Activated naive CD4-positive, alpha-beta T cell treated with anti-CD3 and anti-CD28 coated beads for 36 hours (primary cell): ENCODE measurements at places on chromosomes 11 and 22.

- DNase-seq = no peak
Observed at GRCh38 chr11:33775832-33776470, 1.6 kb upstream of the FBXO3 start.

GRCh38 chr11:69536406-69536805 is 54.9 kb downstream of the LINC01488 start:
- DNase-seq = no peak

DNA sequence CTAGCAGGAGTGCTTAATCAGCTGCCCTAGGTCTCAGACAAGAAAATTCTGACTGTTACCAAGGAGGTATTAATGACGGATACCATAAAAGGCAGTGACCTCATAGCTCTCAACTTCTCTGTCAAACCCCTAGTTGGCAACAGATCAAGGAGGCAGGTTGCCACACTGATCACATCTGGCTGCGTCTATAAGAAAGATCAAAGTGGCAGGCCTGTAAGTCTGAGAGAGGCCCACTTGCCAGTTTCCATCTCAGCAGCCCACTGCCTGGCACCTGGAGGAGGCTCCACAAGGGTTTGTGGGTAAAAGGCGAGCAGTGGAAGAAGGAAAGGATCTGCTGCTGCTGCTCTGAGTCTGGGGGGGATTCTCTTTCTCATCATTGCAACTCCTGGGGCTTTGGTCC is 239.6 kb upstream of the MPPED2 start:
- DNase-seq = no peak

GRCh38 chr11:97974798-97975498 is 1045.8 kb upstream of the CNTN5 start:
- DNase-seq = no peak

GRCh38 chr11:26677566-26677965 is 44.3 kb downstream of the SLC5A12 start:
- DNase-seq = no peak

DNA sequence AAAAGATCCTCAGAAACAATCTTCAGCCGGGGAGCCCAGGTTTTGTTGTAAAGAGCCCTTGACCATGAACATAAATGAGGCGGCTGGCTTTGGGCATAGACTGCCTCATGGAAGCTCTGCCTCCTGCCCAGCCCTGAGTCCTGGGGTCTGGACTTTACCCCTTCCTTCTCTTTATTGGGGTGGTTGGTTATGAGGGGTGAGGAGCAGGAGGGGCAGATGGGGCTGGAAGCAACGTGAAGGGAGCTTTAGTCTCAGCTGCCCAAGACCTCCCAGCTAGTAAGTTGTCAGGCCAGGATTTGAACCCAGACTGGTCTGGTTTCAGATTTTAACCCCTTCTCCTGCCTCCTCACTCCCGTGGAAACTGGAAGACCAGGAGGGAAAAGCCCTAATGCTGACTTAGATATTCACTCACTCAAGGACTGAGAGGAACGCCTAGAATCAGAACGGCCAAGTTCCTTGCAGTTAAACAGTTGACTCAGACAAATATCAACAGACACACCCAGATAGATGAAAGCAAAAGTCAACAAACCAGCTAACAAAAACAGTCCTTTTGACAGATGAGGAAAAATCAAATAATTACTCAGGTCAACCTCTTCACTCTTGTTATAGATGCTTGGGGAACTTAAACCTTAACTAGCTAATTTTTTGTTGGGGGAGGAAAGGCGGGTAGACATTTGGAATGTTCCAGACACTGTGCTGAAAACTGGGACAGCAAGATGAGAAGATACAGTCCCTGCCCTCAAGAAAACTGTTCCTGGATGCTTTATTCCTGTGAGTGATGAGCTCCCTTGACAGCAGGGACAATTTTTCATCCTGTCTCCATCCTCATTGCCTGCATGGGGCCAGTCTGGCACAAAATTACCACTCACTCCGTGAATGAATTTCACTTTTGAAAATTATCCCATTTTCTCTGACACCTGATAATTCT is 20.8 kb upstream of the ARRB1 start:
- DNase-seq = no peak

DNA sequence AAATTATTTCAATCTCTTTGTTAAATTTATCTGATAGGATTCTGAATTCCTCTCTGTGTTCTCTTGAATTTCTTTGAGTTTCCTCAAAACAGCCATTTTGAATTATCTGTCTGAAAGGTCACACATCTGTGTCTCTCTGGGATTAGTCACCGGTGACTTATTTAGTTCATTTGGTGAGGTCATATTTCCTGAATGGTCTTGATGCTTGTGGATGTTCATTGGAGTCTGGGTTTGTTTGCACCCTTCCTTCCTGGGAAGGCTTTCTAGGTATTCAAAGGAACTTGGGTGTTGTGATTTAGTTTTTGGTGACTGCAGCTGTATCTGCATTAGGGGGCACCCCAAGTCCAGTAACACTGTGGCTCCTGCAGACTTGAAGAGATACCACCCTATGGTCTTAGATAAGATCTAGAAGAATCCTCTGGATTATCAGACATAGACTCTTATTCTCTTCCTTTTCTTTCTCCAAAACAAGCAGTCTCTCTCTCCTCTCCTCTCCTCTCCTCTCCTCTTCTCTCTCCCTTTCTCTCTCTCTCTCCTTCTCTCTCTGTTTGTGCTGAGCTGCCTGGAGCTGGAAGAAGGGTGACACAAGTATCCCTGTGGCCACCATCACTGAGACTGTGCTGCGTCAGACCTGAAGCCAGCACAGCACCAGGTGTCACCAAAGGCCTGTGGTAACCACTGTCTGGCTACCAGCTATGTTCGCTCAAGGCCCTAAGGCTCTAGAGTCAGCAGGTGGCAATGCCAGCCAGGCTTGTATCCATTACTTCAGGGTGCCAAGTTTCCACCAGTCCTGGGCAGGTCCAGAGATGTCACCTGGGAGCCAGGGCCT is 3.3 kb upstream of the HEPN1 start:
- no peak for DNase-seq

- DNase-seq = no peak
Observed at GRCh38 chr22:28019360-28019759, 100.3 kb upstream of the PITPNB start.

- no peak for DNase-seq
Observed at GRCh38 chr22:17875156-17875555, 100.9 kb upstream of the BID start.

- DNase-seq = no peak
Observed at GRCh38 chr11:67463680-67464410, 5.2 kb downstream of the TMEM134 start.

- DNase-seq = no peak
Observed at GRCh38 chr11:36316049-36316448, 20.0 kb downstream of the PRR5L start.

GRCh38 chr22:40050258-40050657 is 55.5 kb downstream of the FAM83F start:
- no peak for DNase-seq

GRCh38 chr11:44955015-44955738 is 4.5 kb upstream of the TP53I11 start:
- no peak for DNase-seq

DNA sequence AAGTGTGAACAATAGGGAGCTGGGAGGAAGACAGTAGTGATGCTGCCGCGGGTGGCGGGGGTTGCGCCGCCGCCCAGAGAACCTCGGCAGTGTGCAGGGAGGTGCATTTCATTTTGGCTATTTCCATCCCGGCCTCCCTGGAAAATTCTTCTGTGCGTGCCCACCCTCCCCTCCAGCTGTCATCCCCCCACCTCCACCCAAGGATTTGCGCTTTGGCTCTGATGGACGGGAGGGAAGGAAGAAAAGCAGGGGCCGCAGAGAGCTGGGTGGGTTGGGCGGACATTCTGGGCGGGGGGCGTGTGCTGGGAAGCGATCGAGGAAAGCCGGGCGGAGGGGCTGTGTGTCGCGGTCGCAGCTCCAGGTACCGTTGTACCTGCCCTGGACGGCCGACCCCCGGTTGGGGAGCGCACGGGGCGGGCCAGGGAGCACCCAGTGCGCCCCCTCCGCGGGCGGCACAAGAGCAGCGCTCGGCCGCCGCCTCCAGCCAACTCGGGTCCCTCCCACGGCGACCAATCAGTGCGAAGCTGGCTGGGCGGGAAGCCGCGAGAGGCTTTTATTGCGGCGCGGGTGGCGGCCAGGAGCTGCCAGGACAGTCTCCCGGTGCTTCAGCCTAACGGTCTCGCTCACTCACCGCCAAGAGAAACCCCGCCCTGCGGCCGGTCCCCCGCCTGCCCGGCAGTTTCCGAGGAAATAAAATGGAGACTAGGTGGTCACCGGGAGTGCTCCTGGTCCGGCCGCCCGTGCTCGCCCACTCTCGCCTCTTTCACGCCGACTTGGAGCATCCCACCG is 1.6 kb downstream of the NCAM1 start:
- no peak for DNase-seq

DNA sequence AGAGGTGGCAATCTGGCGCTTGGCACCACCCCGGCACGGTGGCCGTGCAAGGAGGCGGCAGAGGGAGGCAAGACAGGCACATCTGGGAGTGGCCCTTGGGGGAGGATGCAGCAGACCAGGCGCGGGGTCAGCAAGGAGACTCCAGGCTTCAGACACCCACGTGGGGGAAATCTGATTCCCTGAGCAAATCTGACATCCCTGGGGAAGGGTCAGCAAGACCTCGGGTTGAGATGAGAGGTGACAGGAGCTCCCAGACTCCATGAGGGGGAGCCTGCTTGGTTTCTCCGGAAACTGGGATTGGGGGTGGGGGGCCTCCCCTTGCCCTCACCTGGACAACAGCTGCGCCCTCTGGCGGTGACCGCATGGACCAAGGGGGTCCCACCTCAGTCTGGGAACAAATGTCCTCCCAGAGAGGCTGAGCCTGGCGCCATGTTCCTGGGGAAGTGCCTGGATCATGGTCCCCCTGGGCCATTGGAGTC is 4.0 kb upstream of the RCOR2 start:
- DNase-seq = peak; percentile 55

- DNase-seq = no peak
Observed at GRCh38 chr11:82639251-82639650, 94.4 kb downstream of the FAM181B start.

DNA sequence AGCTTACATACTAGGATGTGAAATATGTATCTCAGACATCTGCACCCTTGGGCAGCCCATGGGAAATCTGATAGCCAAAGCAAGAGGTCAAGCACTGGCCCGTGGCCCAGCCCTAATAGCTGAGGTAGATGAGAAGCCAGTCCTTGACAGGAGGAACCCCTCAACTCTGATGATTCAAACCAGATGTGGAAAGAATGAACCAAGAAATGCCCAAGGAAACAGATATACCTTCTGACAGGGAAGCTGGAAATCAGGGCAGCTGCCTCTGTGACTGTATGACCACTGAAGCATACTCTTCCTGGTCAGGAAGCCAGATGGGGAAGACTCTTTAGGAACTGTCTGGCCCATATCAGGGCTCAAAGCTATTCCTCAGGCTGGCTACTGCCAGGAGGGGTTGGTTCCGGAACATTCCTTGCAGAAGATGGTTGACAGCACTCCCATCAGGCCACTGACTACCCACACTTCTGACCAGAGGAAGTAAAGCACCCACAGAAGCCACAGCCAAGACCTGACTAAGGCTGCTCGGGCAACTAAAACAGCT is 124.2 kb downstream of the SWAP70 start:
- DNase-seq = no peak

DNA sequence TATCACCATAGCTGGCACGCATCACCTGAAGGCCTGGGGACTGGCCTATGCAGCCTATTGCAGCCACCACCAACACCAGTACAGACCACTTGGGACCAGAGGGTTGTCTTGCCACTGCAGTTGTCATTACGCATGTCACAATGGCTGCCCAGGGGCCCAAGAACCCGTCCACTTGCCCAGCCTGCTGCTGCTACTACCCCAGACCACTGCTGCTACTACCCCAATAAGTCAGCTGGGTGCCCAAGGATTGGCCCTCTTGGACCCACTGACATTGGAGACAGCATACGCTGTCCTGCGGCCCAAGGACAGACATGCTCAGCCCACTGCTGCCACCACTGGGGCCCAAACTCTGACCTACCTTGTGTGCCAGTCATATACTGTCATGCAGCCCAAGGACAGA is 102.7 kb upstream of the OR9Q1 start:
- DNase-seq = no peak

GRCh38 chr11:12581923-12582322 is 92.3 kb upstream of the TEAD1 start:
- no peak for DNase-seq

- no peak for DNase-seq
Observed at GRCh38 chr11:3122775-3123201, 42.3 kb downstream of the OSBPL5 start.

- DNase-seq = peak; percentile 36
Observed at GRCh38 chr11:124670732-124671131, 2.8 kb downstream of the SIAE start.

DNA sequence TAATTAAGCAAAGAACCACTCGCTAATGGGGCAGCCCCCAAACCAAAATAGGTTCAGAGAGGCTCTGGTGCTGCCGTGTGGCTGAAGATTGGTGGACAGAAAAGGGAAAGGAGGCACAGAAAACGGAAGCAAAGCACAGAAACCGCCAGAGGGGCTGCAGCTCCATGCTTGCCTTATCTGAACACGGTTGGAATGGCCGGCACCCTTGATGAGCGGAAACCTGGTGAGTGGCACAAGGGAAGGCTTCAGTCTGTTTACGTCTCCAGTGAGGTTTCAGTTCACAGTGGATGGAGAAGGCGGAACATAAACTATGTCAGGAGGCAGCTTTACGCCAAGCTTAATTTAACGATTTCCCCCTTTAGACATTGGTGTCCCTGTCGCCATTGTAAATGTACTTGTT is 5.2 kb upstream of the PRR33 start:
- no peak for DNase-seq

DNA sequence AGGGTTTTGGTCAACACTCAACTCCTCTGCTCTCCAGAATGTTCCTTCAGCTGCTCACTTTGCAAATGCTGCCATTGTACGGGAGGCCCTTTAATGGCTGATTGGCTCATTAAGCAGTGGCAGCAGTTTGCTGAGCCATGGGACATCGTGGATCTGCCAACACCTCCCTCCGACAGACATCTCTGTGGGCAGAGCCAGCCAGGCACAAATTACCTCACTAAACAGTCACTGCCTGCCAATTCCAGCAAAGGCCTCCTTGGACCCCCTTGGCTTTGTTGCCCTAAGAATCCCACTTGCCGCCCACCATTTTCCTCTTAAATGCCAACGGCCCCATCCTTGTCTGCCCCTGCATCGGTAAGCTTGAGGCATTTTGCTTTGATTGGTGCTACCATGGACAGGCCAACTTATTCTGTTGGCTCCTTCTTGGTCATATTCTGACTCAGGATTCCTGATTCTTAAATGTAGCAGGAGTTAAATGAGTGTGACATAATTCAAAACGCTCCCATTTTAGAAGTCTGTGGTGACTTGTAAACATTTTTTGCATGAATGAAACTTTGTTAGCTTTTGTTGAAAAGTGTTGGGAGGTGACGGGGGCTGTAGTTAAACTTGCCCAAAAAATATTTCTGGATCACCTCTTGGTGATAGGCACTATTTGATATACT is 57.5 kb upstream of the LMO2 start:
- no peak for DNase-seq
